ENCODE measurements at places on chromosomes 3 and 15. TPM values are rescaled to one million over a fixed set of nuclear protein-coding genes. Genes with fewer than 3 reads are reported as not detected.

GRCh38 chr15:56077081-56077480, 83.7 kb upstream of the NEDD4 start:
- DNase-seq = no peak

The ARID3B gene
- total RNA-seq = 0.77 TPM

- peak; percentile 97 for DNase-seq
These were observed 280.4 kb downstream of the ULK4 start for GRCh38 chr3:41681479-41681878.

The CHST13 gene
- not detected for total RNA-seq

The CAMK2N2 gene
- total RNA-seq = 0.69 TPM

DNA sequence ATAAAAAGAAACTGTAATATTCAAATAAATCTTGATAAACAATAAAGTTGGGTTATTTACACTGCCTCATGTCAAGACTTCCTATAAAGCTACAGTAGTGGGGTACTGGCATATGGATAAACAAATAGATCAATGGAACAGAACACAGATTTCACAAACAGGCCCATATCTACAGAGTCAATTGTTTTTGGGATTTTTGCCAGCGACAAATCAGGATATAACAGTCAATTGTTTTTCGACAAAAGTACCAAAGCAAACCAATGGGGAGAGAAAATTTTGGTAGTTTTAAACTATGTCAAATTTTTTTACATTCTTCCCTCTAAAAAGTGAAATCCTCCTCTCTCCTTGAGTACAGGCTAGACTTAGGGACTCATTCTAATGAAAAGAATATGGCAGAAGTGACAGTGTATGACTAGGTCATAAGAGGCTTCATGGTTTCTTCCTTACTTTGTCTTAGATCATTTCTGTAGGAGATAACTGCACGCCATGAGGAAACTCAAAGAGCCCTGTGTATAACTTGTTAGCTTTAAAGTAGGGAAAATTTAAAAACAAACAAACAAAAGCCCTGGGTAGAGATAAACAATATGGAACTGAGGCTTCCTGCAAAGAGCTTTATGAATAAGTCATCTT, 16.9 kb downstream of the IP6K1 start:
- DNase-seq = no peak

DNA sequence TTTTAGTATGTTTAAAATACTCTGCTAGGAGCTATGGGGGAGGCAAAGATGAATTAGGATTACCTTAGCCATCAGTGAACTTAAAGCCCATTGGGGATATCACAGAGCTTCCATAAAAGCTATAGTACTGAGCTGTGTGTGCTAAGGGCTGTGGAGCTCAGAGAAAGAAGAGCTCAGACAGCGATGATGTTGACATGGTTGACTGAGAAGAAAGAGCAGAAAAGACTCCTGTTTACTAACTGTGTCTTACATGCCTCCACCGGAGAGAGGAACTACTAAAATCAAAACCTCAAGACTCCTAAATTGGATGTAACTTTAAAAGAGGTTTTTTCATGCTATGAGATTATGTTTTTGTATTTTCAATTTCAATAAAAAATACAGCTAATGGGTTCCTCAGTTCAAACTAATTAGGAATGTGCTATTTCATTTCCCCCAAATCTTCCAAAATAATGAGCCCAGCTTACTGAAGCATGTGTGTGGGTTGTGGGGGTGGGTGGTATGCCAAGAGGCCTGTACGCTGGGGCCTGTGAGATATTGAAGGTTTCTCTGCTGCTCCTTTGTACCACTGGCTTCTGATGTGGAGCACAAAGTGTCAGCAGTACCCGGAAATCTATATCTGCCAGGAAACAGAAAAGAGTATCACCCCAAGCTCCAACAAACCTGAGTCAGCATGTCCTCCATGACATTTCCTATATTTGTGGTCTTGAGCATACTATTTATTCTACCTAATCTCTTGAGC, 22.7 kb downstream of the DGKG start:
- DNase-seq = no peak

The ITIH3 gene
- total RNA-seq = not detected

- no peak for DNase-seq
These were observed 20.6 kb upstream of the XRN1 start for GRCh38 chr3:142468456-142468855.

DNA sequence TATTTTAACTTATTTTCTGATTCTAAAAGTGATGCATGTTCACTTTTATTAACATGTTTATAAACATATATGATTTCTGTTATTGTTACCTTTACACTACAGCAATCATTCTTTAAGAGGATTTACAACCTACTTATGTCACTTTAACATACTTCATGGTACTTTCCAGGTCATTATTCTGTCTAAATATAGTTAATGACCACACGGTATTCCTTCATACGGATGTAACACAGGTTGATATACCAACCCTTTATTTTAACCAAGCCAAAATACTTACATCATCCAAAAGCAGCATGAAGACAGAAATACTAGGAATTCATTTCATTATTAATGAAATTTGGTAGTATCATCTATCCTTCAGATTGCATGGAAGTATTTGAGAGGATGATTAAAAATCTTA, 18.6 kb downstream of the PIK3R4 start:
- DNase-seq = no peak
